ENCODE measurements at places on chromosomes 16 and 17.

- no peak for DNase-seq
These were observed 35.1 kb upstream of the DNAJA2 start for GRCh38 chr16:47008612-47009011.

DNA sequence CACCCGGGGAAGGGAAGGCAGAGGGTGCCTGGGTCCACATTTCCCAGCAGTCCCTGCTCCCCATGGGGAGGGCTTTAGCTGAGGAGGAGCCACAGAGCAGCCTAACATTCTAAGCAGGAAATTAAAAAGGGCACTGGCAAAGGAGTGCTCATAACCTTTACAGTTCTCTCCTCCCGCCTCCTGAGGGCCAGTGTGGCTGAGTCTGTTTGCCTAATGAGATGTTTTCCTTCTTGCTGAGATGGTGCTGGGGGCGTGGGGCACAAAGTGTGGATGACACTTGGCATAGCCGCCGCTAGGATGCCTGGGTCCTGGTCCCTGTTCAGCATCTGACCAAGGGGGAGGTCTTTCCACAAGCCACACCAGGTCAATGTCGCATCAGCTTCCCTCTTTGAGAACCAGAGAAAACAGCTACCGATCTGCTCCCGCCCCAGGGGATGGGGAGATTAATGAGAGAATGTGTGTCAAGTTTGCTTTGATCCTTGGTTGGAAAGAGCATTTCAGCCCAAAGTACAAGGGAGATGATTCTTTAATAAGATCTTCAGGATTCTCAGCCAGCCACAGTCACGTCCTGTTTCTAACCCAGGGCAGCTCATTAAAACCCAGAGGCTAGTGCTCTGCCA, 5.8 kb downstream of the KIF18B start:
- no peak for DNase-seq

- no peak for DNase-seq
These were observed 28.0 kb downstream of the CRISPLD2 start for GRCh38 chr16:84847564-84848355.

DNA sequence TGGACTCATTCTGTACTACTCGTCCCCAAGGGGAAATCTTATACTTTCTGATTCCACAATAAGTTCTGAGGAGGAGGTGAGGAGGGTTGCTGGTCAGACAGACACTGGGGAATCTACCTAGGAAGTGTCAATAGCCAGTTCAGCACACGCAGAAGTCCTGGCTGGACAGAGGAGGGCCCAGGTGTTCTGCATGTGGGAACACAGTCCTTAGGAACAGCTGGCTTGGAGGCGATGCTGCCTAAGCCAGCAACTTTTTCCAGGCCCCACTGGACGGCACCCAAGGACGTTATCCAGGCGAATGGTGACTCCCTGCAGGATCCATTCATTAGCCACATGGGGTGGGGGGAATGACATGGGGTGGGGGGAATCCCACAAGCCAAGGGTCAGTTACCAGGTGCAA, 29.9 kb upstream of the WFIKKN2 start:
- DNase-seq, result no peak

DNA sequence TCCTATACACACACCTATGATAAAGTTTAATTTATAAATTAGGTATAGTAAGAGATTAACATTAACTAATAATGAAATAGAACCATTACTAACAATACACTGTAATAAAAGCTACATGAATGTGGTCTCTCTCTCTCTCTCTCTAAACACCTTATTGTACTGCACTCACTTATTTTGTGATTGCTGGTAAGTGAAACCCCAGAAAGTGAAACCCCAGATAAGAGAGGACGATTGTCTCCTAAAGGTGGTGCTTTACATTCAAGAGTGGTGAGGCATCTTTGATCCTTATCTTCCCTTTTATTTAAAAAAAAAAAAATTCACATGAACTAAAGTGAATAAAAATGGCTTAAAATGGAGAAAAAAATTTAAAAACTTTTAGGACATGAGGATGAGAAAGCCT, 80.1 kb upstream of the TRAP1 start:
- DNase-seq, result no peak

- DNase-seq, result no peak
These were observed 52.4 kb downstream of the CFDP1 start for GRCh38 chr16:75380870-75381269.

- no peak for DNase-seq
These were observed 31.9 kb downstream of the EPN2 start for GRCh38 chr17:19269106-19269505.

- DNase-seq, result no peak
These were observed 118.1 kb downstream of the IRX5 start for GRCh38 chr16:55048745-55049144.

- no peak for DNase-seq
These were observed 14.7 kb downstream of the NXN start for GRCh38 chr17:964876-965275.

Data from activated CD8-positive, alpha-beta memory T cell treated with anti-CD3 and anti-CD28 coated beads for 24 hours (primary cell).